ENCODE measurements at places on chromosomes 16 and 17.

GRCh38 chr17:27634776-27635175 lies 3.8 kb downstream of the LGALS9 start:
- DNase-seq = no peak

DNA sequence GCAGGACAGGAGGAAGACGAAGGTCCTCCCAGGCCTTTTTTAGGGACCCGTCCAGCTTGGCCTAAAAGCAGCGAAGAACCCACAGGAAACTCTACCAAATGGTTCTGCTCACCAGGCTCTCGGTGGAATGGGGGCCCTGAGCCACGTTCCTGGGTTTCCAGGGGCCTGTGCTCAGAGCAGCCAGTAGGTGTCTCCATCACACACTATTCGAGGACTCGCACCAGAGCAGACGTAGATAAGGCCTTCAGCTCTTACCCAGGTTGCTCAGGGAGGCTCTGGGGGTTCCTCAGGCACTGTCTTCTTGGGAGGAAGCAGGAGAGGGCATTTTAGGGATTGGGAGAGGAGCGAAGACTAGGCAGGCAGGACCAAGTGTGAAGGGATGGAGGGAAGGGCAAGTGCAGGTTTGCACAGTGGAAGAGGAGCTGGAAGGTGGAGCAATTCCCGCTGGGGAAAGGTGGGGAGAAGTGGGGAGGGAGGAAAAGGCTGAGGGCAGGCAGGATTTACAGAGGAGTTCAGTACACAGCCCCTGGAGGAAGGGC lies 157.1 kb downstream of the RGS9 start:
- DNase-seq = peak; percentile 46

GRCh38 chr16:30488764-30489605 lies 16.4 kb downstream of the ITGAL start:
- no peak for DNase-seq

DNA sequence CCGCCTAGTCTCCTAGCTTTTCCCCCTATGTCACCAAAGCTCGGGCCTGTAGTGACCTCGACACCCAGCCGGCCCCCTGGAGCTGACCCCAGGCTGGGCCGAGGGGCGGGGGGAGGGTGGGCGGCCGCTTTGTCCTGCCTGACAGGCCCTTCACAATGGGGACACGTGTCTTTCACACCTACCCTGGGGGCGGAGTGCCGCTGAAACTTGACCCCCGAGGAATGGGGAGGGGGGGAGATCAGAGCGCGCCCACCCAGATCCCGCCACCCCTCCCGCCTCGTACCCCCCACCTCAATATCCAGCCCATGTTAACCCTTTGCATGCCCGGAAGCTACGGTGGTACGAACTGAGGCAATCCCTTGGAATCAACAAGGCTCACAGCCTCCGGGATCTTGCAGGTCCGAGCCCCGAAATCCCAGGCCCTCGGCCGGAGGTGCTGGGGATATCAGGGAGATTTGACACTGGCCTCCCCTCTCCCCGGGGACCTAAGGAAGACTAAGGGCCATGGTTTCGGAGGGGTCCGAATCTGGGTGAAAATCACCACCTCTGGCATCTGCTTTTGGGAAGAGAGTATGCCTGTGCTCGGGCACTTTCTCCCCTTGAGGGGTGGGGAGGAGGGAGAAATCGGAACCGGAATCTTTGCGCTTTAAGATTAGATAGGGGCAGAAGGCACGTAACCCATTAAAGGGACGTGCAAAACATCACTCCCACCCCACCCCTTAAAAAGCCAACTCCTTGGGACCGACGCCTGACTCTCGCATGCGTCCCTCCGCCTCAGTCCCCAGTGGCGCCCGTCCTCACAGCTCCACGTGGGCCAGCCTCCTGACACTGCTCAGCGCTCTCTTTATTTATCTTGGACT lies 2.6 kb downstream of the NOG start:
- DNase-seq = no peak

GRCh38 chr16:56600398-56600999 lies 7.9 kb upstream of the MT2A start:
- DNase-seq = peak; percentile 19

DNA sequence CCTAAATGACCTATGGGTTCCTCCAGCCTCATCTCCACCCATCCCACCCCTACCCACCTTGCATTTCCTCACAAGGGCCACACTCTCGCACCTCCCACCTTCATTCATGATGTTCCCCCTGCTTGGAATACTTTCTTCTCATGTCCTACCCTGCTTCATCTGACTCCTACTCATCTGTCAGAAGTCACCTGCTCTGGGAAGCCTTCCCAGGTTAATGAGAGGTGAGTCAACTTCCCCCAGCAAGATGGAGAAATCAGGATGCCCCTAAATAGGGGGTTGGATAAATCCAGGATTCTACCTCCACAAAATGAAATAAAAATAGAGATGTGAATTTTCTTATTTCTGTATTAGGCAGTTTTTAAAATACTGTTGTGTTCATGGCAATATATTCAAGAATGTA lies 51.0 kb upstream of the WSB1 start:
- DNase-seq = no peak

DNA sequence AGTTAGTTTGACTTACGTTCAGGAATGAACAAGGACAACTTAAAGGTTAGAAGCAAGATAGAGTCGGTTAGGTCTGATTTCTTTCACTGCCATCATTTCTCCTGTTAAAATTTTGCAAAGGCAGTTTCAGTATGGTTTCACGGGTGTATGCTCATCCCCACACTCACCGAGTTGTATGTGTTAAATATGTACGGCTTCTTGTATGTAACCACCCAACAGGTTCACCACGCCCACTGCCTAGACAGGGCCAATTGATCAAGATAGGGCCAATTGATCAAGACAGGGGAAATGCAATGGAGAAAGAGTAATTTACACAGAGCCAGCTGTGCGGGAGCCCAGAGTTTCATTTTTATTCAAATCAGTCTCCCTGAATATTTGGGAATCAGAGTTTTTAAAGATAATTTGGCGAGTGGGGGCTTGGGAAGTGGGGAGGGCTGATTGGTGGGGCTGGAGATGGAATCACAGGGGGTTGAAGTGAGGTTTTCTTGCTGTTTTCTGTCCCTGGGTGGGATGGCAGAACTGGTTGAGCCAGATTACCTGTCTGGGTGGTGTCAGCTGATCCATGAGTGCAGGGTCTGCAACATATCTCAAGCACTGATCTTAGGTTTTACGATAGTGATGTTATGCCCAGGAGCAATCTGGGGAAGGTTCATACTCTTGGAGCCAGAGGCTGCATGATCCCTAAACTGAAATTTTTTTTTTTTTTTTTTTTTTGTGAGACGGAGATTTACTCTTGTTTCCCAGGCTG lies 62.4 kb upstream of the PLCG2 start:
- peak; percentile 34 for DNase-seq

- DNase-seq = no peak
Measured at GRCh38 chr17:46013502-46014165, 14.6 kb downstream of the STH start.

GRCh38 chr16:89936508-89936907 lies 12.0 kb upstream of the DEF8 start:
- DNase-seq = no peak

- DNase-seq = no peak
Measured at GRCh38 chr16:12569061-12569460, 234.6 kb downstream of the CPPED1 start.

DNA sequence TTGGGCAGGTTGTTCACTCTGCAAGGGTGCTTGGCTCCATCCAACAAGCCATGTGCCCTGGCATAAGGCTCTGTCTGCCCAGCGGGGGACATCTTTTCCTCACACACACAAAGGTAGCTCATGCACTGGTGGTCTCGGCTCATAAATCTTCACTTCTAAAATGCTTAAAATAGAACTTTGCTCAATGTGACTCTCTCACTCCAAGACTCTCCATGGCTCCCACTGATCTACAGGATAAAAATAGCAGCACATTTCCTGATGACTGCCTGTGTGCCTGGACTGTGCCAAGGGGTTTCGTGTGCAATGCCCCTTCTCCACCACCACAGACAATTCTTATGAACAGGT lies 15.1 kb upstream of the CIBAR2 start:
- DNase-seq = no peak

- no peak for DNase-seq
Measured at GRCh38 chr16:79582789-79583188, 17.7 kb downstream of the MAF start.

DNA sequence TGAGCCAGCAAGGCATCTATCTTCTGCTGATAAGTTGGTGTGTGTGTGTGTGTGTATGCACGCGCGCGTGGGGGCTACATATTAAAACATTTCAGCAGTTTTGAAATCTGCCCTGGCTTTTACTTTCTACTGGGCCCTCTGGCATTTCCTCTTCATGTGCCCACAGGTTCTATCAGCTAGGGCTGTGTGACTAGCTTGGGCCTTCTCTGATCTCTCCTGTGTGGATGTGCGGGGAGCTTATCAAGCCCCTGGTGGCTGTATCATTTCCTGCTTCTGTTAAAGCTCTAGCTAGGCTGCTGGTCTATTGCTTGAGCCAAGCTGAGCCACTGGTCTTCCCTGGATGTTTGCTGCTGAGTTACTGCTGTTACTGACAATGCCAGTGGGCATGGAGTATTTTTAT lies 132.5 kb downstream of the AATF start:
- DNase-seq = no peak

GRCh38 chr17:29412780-29413565 lies 22.8 kb downstream of the TAOK1 start:
- DNase-seq = no peak

GRCh38 chr17:48693178-48693577 lies 29.1 kb downstream of the PRAC1 start:
- DNase-seq = no peak

GRCh38 chr17:61337290-61337689 lies 62.4 kb upstream of the TBX2 start:
- no peak for DNase-seq

- no peak for DNase-seq
Measured at GRCh38 chr16:78571898-78572358, 472.5 kb downstream of the WWOX start.

- DNase-seq = no peak
Measured at GRCh38 chr17:70086516-70086915, 11.5 kb downstream of the KCNJ16 start.

- DNase-seq = peak; percentile 3
Measured at GRCh38 chr16:82192665-82193064, 22.6 kb upstream of the MPHOSPH6 start.

- no peak for DNase-seq
Measured at GRCh38 chr17:78072961-78073360, 55.6 kb downstream of the TMC6 start.

DNA sequence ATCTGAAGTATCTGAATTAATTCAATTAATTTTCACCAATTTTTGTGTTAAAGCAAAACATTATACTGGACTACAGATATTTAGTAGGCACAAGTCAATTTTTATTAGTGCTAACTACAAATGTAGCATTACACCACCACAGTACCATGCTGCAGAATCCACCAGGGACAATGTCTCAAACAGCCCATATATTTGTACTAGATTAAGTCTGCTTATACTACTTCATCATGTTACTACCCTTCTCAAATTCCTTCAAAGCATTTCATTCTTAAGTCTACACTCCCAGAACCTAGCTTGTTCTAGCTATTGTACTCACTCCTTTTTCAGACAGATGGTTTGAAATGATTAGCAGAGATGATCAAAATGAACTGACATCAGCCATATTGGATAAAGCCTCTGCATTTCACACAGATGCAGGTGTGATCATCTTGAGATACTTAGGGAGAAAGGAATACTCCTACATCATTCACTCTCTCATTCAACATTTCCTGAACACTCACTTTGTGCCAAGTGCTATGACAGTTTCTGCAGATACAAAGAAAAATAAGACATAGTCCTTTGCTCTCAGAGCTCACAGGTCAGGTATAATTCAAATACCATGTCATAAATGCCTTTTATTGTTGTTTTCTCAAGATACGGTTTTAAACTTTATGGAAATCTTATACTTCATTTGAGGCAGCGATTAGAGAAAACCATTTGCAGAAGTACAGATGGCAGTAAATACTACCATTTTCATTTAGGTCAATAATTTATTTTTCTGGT lies 47.7 kb downstream of the SMURF2 start:
- no peak for DNase-seq

DNA sequence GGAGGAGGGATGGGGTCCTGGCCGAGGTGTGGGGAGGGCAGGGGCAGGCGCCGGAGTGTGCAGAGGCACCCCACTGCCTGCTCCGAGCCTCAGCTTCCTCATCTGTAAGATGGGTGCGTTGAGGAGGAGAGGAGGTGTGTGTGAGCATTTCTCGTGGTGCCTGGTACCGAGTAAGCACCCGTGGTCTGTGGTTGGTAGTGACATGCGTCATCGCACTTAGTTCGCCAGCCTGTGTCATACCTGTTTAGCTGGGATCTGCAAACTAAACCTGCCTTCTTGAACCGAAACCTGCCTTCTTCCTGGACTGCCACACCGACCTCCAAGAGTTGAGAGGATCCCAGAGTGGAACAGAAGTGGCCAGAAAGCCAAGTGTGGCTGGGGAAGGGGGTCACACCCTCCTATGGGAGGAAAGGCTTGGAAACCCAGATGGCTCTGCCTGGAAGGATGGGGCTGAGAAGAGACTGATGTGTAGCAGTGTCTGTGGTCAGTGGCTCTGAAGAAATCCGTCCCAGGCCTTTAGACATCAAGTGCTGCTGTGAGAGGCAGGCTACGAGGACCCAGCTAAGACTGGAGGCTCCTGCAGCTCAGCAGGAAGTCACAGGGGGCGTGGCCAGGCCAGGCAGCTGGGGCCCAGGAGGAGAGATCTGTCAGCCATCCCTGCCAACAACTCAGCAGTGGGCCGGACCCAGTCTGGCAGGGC lies 162.6 kb upstream of the PLCG2 start:
- peak; percentile 83 for DNase-seq

- DNase-seq = no peak
Measured at GRCh38 chr16:1621851-1622250, 9.7 kb downstream of the CRAMP1 start.

DNA sequence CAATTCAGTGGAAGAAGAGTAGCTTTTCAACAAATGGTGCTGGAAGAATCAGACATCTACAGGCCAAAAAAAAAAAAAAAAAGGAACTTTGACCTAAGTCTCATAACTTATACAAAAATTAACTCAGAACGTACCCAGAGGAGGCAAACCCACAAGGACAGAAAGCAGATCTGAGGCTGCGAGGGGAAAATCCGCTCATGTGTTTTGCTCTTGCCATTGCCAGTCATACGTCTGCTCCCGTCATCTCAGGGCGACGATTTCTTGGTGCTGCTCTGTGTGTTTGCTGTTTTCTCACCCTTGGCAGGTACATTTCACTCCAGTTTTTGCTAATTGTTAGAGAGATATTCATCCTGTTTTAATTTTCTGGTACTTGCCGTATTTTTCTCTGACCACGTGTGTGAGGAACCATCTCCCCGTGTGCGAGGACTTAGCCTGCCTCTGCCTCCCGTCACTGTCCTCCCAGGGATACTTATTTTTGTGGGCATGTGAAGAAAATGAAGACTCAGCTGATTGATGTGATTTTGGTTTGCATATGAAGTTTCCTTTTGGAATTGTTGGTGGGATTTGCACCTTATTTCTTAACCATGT lies 33.4 kb upstream of the ACSF3 start:
- DNase-seq = no peak

GRCh38 chr17:62911114-62911513 lies 54.9 kb upstream of the TANC2 start:
- no peak for DNase-seq
